ENCODE measurements at places on chromosomes 2 and 18. TPM values are rescaled to one million over a fixed set of nuclear protein-coding genes. Genes with fewer than 3 reads are reported as not detected.
A peak's percentile ranks its signal among the peaks of the same experiment; 100 is the strongest.

DNA sequence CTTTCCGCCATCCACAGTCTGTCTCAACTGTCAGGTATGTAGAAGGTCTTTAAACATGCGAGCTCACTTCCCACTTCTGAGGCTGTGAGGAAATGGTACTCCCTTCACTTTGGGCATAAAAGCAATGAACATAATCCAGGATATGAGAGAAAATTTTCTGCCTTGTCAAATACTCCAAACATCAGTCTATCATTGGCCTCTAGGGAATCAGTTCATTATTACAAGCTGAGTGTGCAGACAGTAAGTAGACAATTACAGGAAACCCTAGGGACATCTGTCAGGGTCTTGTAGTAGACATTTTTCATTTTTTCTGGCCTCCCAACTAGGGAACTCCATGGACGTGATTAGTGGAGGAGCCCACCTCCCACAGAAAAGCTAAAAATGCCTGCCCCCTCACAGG lies 13.6 kb upstream of the APCDD1 start:
- no peaks in the 10 kb centered on the region for H3K27me3 ChIP-seq
- no peaks in the 10 kb centered on the region for H3K36me3 ChIP-seq
- H3K4me3 ChIP-seq, result no peak overlapping the region
- DNase-seq, result no peak

The AGXT gene
- polyA plus RNA-seq, result not detected

The COPS9 gene
- 62.4 TPM for polyA plus RNA-seq

GRCh38 chr2:170404846-170405245 lies 226.9 kb downstream of the MYO3B start:
- no peak overlapping the region for H3K4me3 ChIP-seq
- H3K36me3 ChIP-seq, result no peaks in the 10 kb centered on the region
- H3K4me1 ChIP-seq, result peaks cover 10% of the 10 kb centered on the region
- DNase-seq, result no peak
- no peak overlapping the region for H3K27ac ChIP-seq
- H3K27me3 ChIP-seq, result no peaks in the 10 kb centered on the region

The METTL4 gene
- polyA plus RNA-seq, result 21.3 TPM

The PPP1R1C gene
- 1.4 TPM for polyA plus RNA-seq

The PASK gene
- 24.8 TPM for polyA plus RNA-seq

The UGT1A10 gene
- polyA plus RNA-seq, result not detected

The PSTPIP2 gene
- 5.8 TPM for polyA plus RNA-seq

The GATA6 gene
- polyA plus RNA-seq, result 53.3 TPM

The ACTR2 gene
- 196 TPM for polyA plus RNA-seq

DNA sequence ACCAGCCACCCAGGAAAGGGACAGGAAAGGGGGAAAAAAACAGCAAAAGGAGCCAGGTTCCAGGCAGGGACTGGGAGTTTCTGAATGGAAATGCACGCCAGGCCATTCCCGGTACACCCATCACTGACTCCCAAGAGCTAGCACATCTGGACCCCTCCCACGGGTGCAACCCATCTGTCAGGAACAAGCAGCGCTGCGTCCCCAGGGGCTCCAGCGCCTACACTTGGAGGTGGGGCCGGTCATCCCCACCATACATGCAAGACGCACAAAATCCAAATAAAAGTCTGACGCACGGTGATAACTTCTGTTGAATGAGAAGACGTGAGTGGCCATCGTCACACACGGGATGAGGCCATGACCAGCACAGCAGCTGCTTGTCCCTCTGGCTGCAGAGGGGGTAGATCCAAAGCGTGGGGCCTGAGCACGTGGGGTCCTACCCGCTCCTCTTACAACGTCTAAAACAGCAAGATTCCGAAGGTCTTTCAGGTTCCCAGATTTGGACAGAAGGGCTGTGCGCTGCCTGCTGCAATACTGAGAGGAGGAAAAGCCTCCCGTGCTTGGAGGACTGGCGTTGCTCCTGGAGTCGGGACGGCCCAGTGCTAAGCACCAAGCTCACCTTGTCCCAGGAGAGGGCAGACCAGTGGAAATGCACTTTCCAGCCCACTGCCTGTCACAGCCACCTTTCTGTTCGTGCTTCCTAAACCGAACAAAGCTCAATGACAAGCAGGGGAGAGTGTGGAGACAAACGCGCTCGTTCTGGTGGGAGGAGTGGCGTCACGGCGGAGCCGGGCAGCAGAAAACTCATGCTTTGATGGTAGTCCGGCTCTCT lies 68.9 kb downstream of the NDUFA10 start:
- H3K27me3 ChIP-seq, result no peaks in the 10 kb centered on the region
- H3K4me1 ChIP-seq, result peaks cover 10% of the 10 kb centered on the region
- DNase-seq, result no peak
- H3K27ac ChIP-seq, result no peak overlapping the region
- no peaks in the 10 kb centered on the region for H3K36me3 ChIP-seq
- H3K4me3 ChIP-seq, result no peak overlapping the region

The MARCHF7 gene
- polyA plus RNA-seq, result 192 TPM

DNA sequence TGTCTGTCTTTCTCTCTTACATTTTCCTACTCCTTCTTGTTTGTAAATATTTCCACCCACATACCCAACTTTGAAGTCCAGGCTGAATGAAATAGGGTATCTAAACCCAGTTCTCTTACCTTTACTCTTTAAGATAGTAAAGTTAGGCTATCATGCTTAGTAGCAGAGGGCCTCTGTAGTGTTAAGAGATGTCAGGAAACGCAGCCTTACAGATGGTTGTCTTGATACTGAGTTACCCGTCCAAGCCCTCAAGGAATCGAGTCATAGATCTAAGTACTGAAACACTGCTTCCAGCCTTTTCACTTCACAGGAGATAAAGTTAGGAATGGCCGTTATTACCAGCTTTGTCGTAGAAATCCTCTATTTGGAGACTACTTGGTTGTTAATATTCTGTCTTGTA lies 24.3 kb downstream of the MRPS9 start:
- no peak overlapping the region for H3K27ac ChIP-seq
- H3K4me1 ChIP-seq, result no peaks in the 10 kb centered on the region
- H3K27me3 ChIP-seq, result no peaks in the 10 kb centered on the region

The RGPD4 gene
- 0.14 TPM for polyA plus RNA-seq

GRCh38 chr2:132581991-132582738 lies 87.8 kb downstream of the LYPD1 start:
- peak; percentile 51 for DNase-seq
- no peaks in the 10 kb centered on the region for H3K27me3 ChIP-seq
- no peak overlapping the region for H3K4me3 ChIP-seq
- no peaks in the 10 kb centered on the region for H3K36me3 ChIP-seq
- H3K27ac ChIP-seq, result no peak overlapping the region

GRCh38 chr2:65788556-65788955 lies 356.2 kb upstream of the SPRED2 start:
- H3K36me3 ChIP-seq, result no peaks in the 10 kb centered on the region
- DNase-seq, result no peak
- H3K4me3 ChIP-seq, result no peak overlapping the region
- no peaks in the 10 kb centered on the region for H3K4me1 ChIP-seq
- no peak overlapping the region for H3K27ac ChIP-seq
- no peaks in the 10 kb centered on the region for H3K27me3 ChIP-seq

The SDC1 gene
- 97.8 TPM for polyA plus RNA-seq

GRCh38 chr2:30237239-30237965 lies 6.1 kb downstream of the LBH start:
- H3K4me1 ChIP-seq, result peaks cover 73% of the 10 kb centered on the region
- DNase-seq, result no peak
- H3K36me3 ChIP-seq, result peaks cover 10% of the 10 kb centered on the region
- H3K27me3 ChIP-seq, result peaks cover 24% of the 10 kb centered on the region
- H3K27ac ChIP-seq, result peak overlapping the region; percentile 50

The CCDC121 gene
- polyA plus RNA-seq, result 13.2 TPM

DNA sequence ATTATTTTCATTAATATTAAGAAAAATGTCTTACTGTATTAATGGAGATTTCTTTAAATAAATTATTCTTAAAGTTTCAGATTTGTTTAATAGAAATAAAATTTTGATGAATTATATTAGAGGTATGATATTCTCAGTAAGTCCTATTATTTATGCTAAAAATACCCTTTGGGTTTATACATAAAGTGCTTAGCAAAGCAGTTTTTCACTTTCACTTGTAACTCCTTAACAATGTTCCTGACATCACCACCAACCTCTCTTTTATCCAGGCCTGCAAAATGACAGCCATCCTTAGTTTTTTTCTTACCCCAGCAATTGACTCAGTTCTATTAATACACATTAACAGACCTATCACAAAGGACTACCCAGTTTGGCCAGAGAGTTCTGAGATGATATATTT lies 170.4 kb downstream of the CD226 start:
- DNase-seq, result no peak
- H3K36me3 ChIP-seq, result no peaks in the 10 kb centered on the region
- H3K4me1 ChIP-seq, result no peaks in the 10 kb centered on the region
- H3K4me3 ChIP-seq, result no peak overlapping the region

GRCh38 chr2:196823750-196824522 lies 14.8 kb upstream of the C2orf66 start:
- no peaks in the 10 kb centered on the region for H3K36me3 ChIP-seq
- H3K27ac ChIP-seq, result no peak overlapping the region
- no peak for DNase-seq
- H3K4me1 ChIP-seq, result no peaks in the 10 kb centered on the region

The TCF23 gene
- polyA plus RNA-seq, result 0.08 TPM

DNA sequence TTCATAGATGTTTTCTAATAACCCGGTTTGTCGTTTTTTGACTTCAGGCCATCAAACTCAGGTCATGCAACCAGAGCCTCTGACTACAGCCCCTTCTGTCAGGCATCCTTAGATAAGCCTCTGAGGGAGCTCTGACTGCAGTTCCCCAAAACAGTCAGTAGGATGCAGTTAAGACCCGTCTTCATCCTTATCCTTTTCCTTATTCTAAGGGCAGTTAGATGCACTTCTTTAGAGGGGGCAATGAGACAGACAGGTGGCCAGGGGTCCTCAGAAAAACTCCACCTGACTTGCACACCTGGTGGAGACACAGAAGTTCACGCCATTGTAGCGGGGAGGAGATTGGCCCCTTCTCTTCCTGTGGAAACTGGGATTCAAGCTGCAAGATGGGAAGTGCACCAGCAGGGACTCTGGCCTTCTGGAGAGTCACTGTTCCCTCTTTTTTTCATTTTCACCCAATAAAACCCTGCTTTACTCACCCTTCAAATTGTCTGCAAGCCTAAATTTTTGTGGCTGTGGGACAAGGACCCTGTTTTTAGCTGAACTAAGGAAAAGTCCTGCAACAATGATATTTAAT lies 104.8 kb upstream of the TFPI start:
- H3K4me3 ChIP-seq, result no peak overlapping the region
- no peaks in the 10 kb centered on the region for H3K36me3 ChIP-seq
- no peak overlapping the region for H3K27ac ChIP-seq
- no peaks in the 10 kb centered on the region for H3K4me1 ChIP-seq
- H3K27me3 ChIP-seq, result no peaks in the 10 kb centered on the region
- DNase-seq, result no peak

- H3K4me1 ChIP-seq, result peaks cover 5% of the 10 kb centered on the region
- H3K4me3 ChIP-seq, result no peak overlapping the region
- no peak for DNase-seq
- H3K27me3 ChIP-seq, result no peaks in the 10 kb centered on the region
Observed at GRCh38 chr2:145064511-145064910, 544.6 kb upstream of the ZEB2 start.

DNA sequence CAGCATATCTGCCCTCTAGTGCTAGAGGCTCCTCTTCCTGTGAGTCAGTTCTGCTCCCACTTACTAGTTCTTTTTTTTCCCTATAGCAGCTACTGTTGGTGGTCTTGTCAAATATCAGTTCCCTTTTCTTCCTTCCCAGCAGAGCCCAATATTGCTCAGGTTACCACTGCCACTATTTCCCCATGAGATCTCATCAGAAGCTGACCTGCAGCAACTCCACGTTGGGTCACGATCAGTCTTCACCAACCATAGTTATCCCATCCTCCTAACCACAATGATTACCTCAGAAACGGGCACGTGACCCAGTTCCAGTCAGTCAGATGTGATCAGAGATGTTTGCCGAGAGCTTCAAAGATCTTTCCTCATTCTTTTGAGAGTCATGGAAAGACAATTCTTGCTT lies 59.7 kb upstream of the CAPN13 start:
- H3K4me1 ChIP-seq, result no peaks in the 10 kb centered on the region
- H3K27ac ChIP-seq, result no peak overlapping the region
- no peaks in the 10 kb centered on the region for H3K27me3 ChIP-seq
- no peaks in the 10 kb centered on the region for H3K36me3 ChIP-seq
- DNase-seq, result no peak

- H3K36me3 ChIP-seq, result no peaks in the 10 kb centered on the region
- H3K4me1 ChIP-seq, result peaks cover 5% of the 10 kb centered on the region
- no peak overlapping the region for H3K27ac ChIP-seq
- no peaks in the 10 kb centered on the region for H3K27me3 ChIP-seq
- no peak overlapping the region for H3K4me3 ChIP-seq
Observed at GRCh38 chr2:69097891-69098655, 85.1 kb downstream of the ANTXR1 start.

The C1GALT1C1L gene
- polyA plus RNA-seq, result 2.0 TPM

DNA sequence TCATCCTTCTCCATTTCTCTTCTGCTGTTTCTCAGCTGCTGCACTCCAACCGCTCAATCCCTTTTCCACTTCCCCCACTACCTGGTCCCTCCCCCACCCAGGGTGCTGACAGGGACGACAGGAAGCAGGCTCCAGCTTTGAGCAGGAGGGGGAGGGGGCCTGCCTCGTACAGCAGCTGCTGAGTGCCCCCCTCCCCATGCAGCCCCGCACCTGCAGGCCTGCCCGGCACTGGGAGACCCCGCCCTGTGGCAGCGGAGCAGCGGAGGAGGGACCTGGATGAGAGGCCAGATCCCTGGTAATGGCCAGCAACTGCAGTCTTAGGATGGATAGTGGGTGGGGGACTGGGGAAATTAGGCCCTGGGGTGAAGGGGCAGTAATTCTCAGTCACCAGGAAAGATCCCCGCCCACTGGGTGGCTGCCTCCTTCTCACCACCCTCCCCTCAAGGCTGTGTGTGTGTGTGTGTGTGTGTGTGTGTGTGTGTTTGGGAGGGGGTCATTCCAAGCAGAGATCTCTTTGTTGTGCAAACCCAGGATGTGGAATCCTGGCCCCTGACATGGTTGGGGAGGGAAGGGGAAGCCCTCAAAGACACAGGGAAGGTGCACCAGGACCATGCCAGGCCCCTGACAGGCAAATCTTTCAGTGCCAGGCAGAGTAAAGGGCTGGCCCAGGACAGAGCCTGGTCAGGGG lies 6.8 kb upstream of the CRYBA2 start:
- DNase-seq, result no peak
- H3K27me3 ChIP-seq, result peaks cover 51% of the 10 kb centered on the region
- no peaks in the 10 kb centered on the region for H3K36me3 ChIP-seq
- no peak overlapping the region for H3K27ac ChIP-seq
- peaks cover 29% of the 10 kb centered on the region for H3K4me1 ChIP-seq
- no peak overlapping the region for H3K4me3 ChIP-seq

The SPATA3 gene
- not detected for polyA plus RNA-seq

DNA sequence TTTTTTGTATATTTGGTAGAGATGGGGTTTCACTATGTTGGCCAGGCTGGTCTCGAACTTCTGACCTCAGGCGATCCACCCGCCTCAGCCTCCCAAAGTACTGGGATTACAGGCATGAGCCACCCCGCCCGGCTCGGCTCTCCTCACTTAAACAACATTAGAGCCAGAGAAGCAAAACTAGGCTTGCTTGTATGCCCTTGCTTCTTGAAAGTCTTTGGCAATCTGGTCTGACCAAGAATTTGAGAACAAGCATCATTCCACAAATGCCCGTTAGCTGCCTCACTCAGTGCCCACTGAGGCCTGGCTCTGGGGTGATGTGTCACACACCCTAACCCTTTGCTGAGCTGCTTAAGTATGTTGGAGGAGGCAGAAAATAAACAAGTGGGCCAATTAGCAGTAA lies 33.5 kb downstream of the SOWAHC start:
- no peak for DNase-seq
- H3K27ac ChIP-seq, result no peak overlapping the region
- no peak overlapping the region for H3K4me3 ChIP-seq
- no peaks in the 10 kb centered on the region for H3K27me3 ChIP-seq
- no peaks in the 10 kb centered on the region for H3K36me3 ChIP-seq
- H3K4me1 ChIP-seq, result peaks cover 13% of the 10 kb centered on the region

The LMAN2L gene
- 54.7 TPM for polyA plus RNA-seq

The MC2R gene
- 0.29 TPM for polyA plus RNA-seq

Measured in left lung (tissue), 14 donors.